ENCODE measurements at places on chromosomes 12 and 14.

- DNase-seq = no peak
Observed at GRCh38 chr12:75662511-75663159, 151.2 kb upstream of the KRR1 start.

DNA sequence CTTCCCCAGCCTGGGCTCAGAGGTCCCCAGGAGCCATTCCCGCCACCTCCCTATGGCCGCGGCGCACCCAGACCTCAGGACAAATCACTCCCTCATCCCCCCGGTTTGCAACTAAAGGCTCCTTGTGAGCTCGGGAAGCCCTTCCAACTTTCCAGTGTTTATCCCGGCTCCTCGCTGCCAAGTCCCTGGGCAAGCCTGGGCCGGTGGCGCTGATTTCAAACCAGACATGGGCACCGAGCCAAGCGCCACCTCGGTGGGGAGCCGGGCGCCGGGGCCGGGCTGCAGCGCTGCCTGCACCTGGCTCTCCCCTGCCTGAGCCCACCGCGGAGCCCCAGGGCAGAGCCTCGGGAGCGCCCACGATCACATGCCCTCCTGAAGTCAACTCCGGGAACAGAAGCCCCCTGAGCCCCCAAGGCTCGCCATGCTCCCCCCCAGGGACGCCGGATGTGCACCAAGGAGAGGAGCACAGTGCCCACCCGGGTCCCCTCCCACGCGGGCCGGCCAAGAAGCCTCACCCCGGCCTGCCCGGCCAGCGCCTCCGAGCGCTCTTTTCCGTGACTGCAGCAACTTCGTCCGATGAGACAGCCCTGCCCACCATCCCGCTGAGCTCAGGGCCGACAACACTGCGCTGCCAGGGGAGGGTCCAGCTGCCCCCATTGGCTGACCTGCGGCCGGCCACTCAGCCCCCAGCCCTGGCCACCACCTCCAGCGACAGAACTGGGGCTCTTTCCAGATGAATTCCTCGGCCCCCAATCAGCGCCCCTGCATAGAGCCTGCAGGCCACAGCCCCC is 50.0 kb downstream of the NCOR2 start:
- DNase-seq = no peak

DNA sequence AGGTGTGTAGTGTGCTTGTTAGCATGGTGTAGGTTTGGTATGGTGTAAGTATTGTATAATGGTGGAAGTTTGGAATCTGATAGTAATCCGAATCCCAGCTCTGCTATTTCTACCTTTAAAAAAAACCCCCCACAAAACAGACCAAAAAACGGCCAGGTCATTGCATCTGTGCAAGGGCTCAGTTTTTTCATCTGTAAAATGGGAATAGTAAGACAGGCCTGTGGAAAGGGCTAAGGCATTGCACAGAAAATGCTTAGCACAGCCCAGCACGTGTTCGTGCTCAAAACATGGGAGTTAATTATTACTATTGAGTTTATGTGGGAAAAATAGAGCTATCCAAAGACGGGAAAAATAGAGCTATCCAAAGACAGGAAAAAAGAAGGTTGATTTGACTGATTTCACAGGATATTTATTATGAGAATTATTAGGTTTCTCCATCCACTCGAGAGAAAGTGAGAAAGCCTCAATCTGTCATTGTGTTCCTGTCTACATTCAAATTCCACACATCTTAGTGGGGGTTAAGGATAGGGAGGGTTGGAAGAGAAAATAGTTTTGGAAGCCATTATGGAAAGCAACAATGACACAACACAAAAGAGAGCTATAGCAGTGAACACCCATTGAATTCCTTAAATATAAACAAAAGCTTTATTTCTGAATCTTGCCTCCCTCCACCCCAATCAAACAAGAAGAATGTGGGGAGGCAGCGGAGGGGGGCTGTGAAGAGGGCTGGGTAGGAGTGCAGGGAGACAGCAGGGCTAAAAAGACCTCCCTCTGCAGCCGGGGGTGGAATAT is 126.8 kb upstream of the MAX start:
- no peak for DNase-seq

- no peak for DNase-seq
Observed at GRCh38 chr14:56703947-56704346, 106.3 kb downstream of the OTX2 start.

DNA sequence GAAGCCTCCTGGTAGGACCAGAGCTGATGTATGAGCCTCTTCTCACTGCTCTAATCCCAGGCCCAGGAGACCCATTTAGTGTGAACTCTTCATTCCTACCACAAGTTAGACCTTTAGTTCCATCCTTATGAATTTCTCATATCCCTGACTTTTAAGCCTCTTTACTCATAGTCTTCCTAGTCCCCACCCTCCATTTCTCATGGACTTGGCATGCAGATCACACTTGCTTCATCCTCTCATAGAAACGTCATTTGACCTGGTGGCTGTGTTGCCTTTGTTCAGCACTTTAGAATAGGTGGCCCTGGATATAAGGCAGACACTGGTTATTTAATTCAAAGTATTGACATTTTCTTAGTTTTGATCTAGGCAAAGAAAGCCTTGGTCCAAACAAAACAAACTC is 99.5 kb downstream of the SLC16A7 start:
- no peak for DNase-seq

DNA sequence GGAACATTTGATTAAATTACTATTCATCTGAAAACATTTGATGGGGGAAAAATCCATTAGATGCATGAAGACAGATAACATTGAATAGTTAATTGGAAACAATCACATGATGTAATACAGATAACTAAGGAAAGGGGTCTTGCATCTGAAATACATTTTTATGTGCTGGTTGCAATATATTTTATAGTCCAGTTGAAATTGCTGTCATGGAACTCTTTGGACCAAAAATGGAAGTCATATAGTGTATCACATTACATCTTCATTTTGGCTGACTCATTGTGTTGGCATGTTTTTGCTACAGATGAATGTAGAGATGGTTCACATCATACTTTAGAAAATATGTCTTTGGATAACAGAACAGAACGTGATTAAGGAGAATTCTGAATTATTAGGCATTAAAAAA is 43.0 kb upstream of the GNPNAT1 start:
- peak; percentile 16 for DNase-seq

DNA sequence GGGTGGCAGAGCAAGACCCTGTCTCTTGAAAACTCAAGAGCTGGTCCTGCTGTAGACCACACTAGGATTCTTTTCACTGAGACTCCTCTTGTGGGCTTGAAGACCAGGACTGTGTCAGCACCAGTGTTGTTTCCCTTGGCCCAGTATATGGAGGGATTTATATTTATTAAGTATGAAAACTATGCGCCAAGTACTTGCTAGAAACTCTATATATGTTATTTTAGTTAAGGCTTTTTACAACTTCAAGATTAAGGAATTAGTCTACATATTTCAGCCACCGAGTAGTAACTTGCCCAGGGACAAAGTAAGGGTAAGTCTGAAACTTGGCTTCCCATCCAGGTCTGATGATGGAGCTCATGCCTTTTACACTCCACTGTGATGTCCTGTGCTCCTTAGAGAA is 488.4 kb downstream of the PCNX1 start:
- no peak for DNase-seq

- DNase-seq = peak; percentile 81
Observed at GRCh38 chr14:57982804-57983634, 117.1 kb upstream of the SLC35F4 start.

- DNase-seq = no peak
Observed at GRCh38 chr14:35632676-35633075, 98.7 kb downstream of the INSM2 start.

DNA sequence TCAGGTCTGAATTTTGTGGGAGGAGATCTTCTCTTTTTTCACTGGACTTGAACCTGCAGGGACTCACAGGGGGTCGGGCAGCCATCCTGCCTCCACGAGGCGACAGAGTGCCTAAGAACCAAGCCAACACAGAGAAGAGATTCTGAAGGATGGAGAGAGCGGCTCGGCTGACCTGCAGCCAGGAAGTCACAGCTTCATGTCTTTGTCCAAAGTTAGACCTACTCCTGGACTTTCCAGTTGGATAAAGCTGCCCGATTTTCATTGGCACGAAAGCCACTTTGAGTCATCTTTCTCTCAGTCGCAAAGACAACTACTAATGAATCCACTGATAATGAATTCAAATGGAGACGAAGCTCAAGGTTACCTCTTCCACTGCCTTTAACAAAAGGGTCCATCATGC is 106.8 kb downstream of the FOXN3 start:
- no peak for DNase-seq

DNA sequence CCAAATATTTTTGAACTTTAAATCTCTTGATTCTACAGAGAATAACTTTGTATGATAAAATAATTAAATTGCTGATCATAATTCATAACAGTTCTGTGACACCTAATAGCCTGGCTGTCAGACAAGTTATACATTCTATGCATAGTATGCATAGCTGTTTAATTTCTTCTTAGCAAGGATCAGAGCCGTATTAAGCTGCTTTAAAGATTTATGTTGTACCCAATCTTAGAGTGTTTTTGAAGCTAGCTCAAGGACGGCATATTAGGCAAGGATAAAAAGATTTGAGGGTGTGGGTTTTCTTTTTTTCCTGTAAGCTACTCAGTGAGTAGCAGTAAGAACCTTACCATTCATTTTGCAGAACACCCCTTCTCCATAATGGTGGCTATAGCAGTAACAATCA is 45.9 kb downstream of the SLC17A8 start:
- DNase-seq = no peak

DNA sequence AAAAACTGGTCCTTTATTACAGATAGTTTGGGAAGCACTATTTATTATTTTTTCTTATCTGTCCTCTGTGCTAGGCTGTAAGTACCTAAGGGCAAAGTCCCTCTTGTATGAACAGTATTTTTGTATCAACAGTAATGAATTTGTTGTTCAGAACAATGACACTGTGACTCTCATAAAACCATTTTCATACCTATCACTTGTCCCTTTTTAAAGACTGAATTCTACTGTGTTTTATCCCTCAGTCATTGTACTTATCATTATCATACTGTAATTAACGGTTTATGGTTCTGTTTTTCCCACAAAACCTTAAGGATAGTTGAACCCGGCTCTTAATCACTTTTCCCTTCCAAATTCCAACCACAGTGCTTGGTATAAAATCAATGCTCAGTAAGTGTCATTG is 69.4 kb downstream of the SRGAP1 start:
- DNase-seq = no peak

DNA sequence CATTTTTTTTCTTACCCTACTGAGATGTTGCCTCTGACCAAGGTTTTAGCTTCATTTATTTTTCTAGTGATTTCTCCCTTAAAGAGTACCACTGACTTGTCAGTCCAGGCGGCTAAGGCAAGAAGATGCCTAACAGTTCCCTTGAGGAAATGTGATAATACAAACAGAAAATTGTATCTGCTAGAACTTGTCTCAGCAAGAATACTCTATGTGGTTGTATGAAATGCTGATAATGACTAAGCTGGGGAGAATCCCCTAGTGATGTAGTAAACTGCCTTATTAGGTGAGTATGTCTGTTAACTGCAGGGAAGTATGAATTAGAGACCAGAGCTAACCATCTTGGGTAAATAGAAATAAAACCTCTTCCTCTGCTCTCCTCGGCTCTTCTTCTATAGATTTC is 6.7 kb downstream of the C12orf54 start:
- DNase-seq = no peak

- DNase-seq = no peak
Observed at GRCh38 chr12:129160282-129160681, 307.0 kb downstream of the GLT1D1 start.

DNA sequence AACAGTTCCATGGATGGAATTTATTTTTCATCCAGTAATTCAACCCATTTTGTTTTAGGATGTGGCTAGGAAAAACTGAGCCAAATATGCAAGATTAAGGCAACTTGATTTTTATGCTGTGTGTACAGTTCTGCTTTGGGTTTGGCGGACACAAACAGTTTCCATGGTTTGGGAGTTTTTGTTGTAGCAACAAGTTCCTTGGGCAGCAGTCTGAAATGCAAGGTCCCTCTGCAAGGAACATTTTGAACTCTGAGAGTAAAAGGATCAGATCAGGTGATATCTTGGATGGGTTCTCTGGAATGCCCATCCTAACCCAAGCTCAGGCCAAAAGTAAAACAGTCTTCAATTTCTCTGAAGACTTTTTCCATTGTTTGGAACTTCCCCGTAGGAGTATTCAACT is 161.2 kb downstream of the TMX1 start:
- DNase-seq = no peak

- no peak for DNase-seq
Observed at GRCh38 chr12:120399531-120399930, 30.6 kb upstream of the MSI1 start.

- DNase-seq = no peak
Observed at GRCh38 chr12:54270345-54270744, 9.6 kb downstream of the CBX5 start.

- peak; percentile 56 for DNase-seq
Observed at GRCh38 chr14:103121846-103122584, 1.2 kb upstream of the TNFAIP2 start.

DNA sequence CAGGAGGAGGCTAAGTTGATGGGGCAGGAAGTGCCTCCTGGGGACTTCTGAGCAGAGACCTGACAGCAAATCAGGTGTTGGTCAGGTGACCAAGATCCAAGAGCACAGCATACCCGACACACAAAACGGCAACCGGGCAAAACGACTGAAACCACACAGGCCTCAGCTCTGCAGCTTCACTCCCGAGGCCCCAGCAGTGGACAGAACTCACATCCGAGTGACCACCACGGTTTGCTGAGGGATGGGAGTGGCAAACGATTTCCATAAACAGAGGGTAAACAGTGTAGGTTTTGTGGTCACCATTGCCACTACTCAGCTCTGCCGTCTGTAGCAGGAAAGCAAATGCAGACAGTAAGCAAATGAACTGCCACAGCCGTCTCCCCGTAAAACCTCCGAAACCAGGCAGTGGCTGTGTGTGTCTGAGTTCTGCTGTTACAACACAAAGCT is 14.4 kb downstream of the CHFR start:
- DNase-seq = no peak

- no peak for DNase-seq
Observed at GRCh38 chr14:90509403-90509802, 112.6 kb downstream of the CALM1 start.

DNA sequence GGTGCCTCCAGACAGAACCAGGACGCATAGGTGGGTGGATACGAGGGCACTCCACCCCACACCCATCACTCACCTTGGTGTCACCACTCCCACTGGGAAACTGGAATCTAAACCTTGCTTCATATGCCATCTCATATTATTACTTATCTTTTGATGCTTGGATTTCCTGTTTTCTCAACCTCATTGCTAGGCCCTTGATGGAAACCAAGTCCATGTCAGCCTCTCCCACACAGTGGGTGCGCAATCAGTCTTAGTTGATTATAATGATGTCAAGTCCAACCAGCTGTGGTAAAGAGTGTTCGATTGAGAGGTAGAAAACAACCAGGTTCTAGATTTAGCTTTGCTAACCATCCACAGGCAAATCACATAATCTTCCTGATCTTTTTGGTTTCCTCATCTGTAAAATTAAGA is 584 bp upstream of the DDHD1 start:
- DNase-seq = no peak

GRCh38 chr14:54805070-54805444 is 97.6 kb downstream of the GCH1 start:
- DNase-seq = peak; percentile 13

DNA sequence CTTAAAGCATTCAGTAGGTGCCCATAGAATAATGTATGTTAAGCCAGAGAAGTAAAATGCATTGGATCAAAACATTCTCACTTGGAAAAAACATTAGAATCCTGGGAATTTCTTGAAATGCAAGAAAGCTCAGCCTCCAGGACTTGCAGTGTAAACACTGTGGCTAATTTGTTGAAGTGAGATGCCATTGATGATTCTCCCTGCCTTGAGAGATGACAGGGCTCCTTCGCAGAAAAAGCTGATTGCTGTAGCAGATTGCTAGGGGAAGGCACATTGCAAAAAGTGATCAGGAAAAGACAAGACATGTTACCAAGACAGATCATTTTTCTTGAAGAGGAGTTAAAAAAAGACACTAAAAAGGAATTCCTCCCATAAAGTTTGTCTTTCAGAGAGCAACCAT is 204.2 kb upstream of the HMGA2 start:
- no peak for DNase-seq

Measured in SK-N-DZ (cell line).